ENCODE measurements at places on chromosomes 4 and X.
A peak's percentile ranks its signal among the peaks of the same experiment; 100 is the strongest.

DNA sequence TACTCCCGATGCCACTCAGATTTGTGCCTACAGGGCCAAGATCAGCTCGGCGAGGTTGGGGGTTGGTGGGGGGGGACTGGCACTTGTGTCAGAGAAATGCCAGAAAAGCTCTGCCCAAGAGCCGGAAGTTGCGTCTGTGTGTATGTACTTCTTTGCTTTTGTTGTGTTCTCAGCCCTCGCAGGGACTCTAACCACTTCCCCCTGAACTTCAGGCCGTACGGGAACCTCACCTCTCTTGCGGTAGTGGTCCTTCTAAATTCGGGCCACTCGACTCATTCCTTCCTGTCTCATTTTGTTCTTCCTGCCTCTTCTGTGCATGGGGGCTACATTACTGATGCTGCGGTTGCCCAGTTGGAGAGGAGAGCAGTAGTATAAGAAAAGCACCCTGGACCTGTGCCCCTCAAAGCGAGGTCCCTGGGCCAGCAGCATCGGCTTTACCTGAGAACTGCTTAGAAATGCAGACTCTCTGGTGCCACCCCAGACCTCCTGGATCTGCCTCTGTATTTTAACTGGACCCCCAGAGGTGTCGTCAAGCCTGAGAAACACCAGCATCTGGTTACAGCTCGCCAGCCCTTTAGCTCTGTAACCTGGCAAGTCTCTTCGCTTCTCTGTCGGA, 146.3 kb upstream of the RPS6KA3 start:
- DNase-seq = no peak

GRCh38 chr4:162356181-162356580, 192.4 kb upstream of the FSTL5 start:
- no peak for DNase-seq

- DNase-seq = no peak
These were observed 203.4 kb downstream of the ANAPC10 start for GRCh38 chr4:144894573-144894972.

DNA sequence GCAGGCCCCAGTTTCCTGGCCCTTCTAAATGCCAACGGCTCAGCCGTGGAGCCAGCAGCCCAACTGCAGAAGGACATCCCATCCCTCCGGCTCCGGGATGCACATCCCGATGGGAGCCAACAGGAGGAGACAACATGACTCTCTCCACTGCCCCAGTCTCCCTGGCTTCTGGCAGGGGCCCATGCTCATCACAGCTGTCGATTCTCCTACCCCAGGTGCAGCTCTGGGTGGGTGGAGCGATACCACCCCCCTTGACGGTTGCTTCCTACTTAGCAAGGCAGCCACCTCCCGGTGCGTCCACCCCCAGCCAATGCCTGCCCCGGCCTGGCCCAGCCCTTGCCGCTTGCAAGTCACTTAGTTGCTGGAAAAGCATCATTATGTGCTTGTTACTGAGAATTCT, 19.5 kb downstream of the ZNF275 start:
- no peak for DNase-seq

GRCh38 chr4:15836362-15836761, 58.2 kb downstream of the CD38 start:
- DNase-seq = no peak

DNA sequence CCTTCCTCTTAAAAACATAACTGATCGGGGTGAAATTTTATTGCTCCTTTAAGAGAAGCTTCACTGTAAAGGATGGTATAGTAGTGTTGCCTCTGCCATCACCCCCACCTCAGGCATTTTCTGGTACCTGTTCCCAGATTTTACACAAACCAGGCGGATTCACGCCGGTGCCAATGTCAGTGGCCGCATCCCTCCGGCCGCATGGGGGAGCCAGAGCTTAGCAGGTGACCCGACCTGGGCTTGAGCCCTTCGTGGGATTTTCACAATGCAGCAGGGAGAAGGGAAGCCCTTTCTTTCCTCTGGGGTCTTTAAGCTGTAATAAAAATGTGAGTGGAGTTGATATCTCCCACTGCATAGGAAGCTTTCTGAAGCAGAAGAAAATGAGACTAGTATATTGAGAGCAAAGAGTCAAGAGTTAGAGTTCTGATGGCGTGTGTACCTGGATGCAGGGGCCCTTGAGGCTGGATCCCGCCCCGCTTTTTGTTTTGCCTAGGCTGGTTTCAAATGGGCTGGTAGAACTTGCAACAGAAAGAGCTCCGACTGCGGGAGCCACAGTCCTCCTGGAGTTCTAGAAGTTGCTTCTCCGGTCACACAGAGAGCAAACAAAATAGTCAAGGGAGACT, 59.4 kb downstream of the POLR2B start:
- DNase-seq = peak; percentile 31

DNA sequence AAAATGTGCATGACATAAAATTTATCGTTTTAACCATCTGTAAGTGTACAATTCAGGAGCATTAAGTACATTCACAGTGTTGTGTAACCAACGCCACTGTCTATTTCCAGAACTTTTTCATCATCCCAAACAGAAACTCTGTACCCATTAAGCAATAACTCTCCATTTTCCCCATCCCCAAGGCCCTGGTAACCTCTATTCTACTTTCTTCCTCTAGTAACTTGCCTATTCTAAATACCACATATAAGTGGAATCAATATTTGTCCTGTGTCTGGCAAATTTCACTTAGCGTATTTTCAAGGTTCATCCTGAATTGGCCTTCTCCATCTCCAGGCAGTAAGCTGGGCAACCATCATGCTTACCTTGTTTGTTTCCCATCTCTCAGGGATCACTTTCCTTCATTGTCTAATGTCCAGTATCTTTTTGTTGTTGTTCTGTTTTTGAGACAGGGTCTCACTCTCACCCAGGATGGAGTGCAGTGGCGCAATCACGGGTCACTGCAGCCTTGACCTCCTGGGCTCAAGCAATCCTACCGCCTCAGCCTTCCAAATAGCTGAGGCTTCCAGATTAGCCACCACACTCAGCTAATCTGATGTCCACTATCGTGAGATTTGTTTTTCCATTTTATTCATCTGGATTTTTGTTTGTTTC, 17.7 kb upstream of the GRIPAP1 start:
- DNase-seq = no peak

- DNase-seq = no peak
These were observed 179.9 kb downstream of the AR start for GRCh38 chrX:67723580-67724351.

- DNase-seq = peak; percentile 17
These were observed 436.2 kb downstream of the FAT4 start for GRCh38 chr4:125750828-125751466.

- DNase-seq = peak; percentile 34
These were observed 566 bp downstream of the ATP11C start for GRCh38 chrX:139932073-139932900.

- no peak for DNase-seq
These were observed 14.3 kb downstream of the LRPAP1 start for GRCh38 chr4:3517731-3518510.

DNA sequence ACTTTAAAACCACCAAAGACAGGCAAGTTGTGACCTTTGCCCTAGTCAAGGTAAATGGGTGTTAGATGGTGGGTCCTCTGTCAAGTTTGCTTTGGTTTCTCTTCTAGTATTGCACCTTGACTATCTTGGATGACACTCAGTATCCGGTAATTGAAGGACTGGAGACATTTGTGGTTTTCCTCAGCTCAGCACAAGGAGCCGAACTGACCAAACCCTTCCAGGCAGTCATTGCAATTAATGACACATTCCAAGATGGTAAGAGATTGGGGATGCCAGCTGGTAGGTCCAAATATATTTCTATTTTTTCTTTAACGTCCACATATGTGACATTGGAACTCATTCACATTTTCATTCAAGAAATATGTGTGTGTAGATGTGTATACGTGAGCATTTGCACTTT, 69.3 kb upstream of the ANXA3 start:
- DNase-seq = no peak

GRCh38 chrX:67105758-67106116, 438.1 kb upstream of the AR start:
- DNase-seq = no peak

- DNase-seq = no peak
These were observed 144.0 kb upstream of the KIT start for GRCh38 chr4:54513741-54514140.

GRCh38 chr4:165343353-165344191, 16.1 kb downstream of the MSMO1 start:
- DNase-seq = no peak

DNA sequence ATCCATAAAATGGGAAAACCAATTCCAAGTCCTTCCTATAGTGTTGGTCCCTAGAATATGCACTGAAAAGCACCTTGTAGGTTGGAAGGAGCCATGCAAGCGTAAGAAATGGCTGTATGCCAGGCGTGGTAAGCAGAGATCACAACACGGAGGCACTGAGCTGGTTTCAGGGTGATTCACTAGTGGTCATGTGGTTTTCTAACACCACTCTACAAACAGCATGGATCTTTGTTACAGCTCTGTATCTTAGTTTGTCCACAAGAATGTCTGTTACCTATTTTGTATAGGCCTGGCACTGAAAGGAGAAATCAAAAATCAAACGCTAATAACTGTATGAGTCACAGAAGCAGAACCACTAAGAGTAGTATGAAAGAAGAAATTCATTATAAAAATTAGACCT, 71.9 kb downstream of the MAGEB17 start:
- DNase-seq = peak; percentile 81

DNA sequence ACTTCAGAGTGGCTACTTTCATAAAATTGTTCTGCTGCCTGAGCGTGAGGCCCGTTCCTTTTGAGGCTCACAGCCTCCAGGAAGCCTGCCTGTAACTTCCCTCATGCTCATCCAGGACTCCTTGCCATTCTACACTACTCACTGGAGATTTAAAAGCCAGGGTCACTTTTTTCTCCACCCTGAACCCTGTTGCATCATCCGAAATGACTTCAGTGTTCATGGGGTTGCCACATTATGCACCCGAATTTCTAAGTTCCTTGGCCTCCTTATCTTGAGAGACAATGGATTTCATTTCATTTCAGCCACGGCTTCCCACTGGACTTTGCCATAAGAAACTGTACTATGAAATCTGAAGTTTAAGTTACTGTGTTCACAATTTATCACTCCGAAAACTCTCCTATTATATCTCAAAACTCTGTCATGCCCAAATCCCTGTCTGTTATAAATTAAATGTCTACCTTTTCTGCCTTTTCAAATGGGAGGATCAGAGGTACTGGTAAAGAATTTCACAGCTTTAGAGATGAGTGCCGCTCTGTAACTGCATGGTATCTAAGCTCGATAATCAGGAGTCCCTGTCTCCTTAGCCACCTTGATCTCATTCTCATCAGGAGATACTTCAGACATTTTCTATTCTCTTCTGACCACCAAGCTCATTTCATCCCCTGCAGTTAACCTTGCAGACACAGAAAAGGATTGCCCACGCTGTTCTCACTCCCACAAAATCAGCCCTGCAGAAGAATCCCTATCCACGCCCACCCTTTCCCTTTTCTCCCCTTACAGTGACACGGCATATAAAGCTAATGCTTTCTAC, 59.9 kb downstream of the TRIML1 start:
- DNase-seq = peak; percentile 18

- DNase-seq = no peak
These were observed 242.7 kb upstream of the NWD2 start for GRCh38 chr4:37001688-37002436.

GRCh38 chr4:101031971-101032370, 315.4 kb downstream of the PPP3CA start:
- no peak for DNase-seq

DNA sequence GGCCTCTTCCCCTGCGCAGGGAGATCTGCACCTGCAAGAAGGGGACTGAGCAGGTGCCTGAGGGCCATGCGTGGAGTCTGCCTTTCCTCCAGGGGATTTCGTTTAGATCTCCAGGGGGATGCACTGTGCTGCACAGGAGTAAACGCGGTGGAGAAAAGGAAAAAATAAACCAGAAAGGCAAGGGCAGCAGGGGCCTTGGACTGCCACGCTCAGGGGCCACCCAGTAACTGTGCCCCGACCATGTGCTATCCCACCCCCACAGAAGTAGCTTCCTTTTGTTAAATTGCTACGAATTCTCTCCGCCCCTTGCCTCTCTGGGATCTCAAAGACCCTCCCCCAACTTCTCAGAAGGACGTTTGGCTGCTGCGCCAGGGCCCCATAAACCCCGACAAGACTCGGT, 17.2 kb upstream of the HMX1 start:
- no peak for DNase-seq

DNA sequence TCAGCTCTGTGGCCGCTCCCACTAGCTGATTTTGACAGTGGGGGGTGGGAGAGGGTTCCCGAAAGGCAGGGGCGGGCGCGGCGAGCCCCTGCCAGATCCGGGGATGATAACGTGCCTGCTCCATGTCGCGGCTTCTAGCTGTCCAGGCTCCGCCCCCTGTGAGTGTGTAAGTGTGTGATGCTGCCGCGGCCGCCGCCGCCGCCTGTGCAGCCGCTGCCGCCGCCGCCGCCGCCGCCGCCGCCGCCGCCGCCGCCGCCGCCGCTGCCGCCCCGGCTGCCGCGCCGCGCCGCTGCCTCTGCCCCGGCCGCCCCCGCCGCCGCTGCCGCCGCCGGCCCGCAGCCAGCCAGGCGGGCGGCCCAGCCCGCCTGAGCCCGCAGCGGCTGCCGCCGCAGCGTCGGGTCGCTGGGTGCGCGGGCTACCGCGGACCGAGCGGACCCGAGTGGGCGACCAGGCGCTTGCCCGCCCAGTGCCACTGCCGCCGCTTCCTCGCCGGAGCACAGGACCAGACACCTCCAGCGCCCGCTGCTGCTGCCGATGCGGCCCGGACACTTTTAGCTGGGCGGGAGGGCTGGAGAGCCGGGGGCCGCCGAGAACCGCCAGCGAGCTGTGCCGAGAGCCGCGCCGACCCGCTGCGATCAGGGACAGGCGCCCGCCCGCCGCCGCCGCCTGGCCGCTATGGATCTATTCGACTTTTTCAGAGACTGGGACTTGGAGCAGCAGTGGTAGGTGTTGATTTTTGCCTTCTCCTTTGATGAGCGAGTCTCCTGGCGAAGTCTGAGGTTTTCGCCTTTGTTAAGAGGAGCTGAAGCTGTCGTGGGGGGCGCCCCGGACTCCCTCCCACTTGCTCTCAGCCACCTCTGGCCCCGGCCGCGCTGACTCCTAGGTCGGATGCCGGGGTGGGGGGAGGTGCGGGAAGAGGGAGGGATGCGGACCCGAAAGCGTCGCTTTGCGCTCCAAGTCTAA, at the start of gene AFF2:
Gene AFF2, plus strand, starts transcription at position 195 of the 963 bp plus-strand sequence. Its CDS starts 481 bp downstream, at position 676.
- no peak for DNase-seq

DNA sequence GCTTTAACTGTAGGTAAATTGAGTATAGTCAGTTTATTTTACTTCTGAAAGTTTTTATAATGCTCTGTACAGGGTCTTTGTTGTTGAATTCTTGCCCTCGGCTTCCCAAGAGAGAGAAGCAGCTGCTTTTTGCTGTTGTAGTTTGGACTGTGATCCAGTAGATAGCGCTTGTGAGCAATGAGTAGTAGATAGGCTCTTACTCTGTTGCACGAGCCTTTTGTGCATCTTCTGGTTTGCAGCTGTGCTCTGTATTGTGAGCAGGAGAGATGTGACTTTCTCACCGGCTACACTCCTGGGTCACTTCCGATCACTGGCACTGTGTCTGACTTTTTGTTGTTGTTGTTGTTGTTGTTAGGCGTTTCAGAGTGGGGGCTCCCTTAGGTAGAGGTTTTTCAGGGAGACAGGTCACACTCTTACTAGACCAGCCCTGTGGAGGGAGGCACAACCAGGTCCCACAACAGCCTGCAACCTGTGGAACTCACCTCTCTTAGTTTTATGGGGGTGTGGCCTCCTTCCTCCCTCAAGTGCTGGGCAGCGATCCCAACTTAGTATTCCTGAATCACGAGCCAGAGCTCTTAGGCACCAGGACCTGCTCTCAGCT, 822.1 kb upstream of the GALNTL6 start:
- DNase-seq = no peak
